ENCODE measurements at places on chromosomes 1 and 21.

GRCh38 chr1:48937732-48938131, 161.0 kb upstream of the BEND5 start:
- DNase-seq: no peak

- DNase-seq: no peak
Observed at GRCh38 chr1:110916274-110916668, 43.3 kb downstream of the CD53 start.

- peak; percentile 91 for DNase-seq
Observed at GRCh38 chr1:92486251-92487077, at the start of gene GFI1. TSS of gene GFI1 (minus strand) at chr1:92486925. CDS start at chr1:92483487, 3,438 bp downstream.

DNA sequence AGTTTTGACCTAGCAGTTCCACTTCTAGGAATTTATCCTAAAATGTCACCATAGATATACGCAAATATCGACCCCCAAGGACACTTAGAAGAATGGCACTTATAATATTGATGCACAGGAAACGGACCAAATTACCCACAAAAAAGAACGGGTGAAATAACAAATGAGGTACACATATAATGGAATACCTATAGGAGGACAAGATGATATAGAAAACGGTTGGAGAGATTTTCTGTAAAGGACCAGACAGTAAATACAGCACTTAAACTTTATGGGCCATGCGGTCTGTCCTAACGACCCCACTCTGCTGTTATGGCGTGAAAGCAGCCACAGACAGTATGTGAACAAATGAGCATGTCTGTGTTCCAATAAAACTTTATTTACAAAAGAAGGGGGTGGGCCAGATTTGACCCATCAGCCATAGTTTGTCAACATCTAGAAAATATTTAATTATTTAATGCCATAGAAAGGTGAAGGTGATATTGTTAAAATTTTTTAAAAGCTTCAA, 2.4 kb downstream of the TMPRSS3 start:
- no peak for DNase-seq

GRCh38 chr1:212256369-212256768, 28.8 kb upstream of the PPP2R5A start:
- no peak for DNase-seq

DNA sequence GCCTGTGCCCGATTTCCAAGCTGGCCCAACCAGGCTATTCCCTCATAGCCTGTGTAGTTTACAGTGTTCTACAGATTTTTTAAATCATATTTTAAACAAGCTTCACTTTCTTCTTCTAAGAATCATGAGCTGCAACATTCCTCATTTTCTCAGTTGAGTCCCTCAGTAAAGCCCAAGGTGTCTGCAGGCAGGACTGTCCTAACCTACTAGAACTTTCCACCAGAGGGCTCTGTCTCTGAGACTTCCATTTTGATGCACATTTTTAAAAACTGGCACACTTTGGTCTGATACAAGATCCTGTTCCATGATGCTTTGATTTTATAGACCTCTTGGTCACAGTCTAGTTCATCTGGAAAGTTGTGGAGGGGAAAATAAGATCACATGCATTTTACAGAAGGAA, 21.6 kb upstream of the SLAMF6 start:
- peak; percentile 55 for DNase-seq
